Muscle of back (tissue), 13 donors: ENCODE measurements at places on chromosomes 16 and 17.

DNA sequence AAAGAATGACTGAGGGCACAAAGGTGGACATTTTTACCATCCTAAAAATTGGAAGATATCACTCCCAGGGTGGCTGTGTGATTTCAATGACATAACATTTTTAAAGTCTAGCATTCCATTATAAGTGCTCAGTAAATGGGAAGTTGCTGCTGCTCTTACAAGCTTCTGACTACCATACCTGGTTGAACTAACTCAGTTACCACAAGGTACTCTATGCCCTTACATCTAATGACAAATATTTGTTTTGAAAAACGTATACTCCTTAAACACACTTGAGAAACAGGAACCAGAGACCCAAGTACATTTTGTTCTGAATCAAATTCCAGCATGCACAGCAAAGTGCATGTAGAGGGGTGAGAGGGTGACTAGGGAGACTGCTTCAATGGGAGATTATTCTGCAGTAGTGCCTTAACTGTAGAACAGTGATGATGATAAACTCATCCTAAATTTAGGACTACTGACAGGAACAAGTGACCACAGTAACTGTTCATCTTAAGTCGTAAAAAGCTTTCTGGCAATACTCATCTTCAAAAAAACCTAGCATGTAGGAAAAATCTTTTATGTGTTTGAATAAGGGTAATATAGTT lies 83.5 kb downstream of the KANSL1 start:
- DNase-seq, result no peak

- no peak for DNase-seq
Observed at GRCh38 chr17:13140750-13141149, 122.9 kb upstream of the ELAC2 start.

DNA sequence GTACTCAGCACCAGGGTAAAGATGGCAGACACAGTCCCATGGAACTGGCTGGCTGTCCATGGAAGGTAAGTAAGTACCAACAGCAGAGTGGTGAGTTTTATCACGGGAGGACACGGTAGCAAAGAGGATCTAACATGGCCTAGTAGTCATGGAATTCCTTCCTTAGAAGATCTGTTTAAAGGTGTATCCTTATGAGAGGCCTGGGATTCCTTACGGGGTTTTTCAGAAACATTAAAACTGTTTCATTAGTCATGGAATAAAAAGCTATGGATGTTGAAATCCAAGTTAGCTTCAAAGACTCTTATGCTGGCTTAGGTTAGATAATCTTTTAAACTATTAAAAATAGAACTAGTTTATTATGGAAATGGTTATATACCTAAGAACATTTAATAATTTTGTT lies 7.4 kb downstream of the FTO start:
- DNase-seq, result no peak

DNA sequence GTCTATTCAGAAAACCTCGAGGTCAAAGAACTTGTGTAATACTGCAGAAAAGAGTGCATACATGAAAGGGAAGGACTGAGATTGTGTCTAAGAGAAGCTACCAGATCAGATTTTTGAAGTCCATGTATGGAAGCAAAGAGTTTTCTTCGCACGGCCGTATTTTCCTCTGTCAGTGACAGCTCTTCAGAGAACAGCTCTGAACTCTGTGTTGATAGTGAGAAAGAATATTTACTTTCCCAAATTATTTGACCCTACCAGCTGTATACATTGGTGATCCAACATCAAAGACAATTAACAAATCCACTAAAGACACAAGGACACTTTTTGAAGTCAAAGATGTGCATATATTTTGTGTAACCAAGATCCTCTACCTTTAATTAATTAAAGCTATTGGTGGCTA lies 107.8 kb upstream of the PSMD7 start:
- no peak for DNase-seq

GRCh38 chr17:60345233-60345632 lies 46.7 kb downstream of the USP32 start:
- DNase-seq, result no peak

DNA sequence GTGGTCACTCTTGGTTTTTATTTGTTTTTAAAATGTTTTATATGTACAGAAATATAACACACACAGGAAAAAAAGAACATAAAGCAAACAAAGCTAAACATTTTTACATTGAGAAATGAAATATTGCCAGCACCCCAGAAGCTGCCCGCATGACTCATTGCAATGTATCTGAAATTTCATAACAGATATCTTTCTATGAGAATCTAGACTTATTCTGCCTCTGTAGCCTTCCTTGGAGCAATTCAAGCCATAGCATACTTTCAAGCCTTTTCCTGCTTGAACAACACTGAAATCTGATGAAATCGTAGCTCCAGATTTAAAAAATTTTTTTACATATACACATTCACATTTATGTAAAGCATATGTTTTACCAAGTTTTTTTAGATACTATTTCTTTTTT lies 86.9 kb downstream of the RBBP6 start:
- DNase-seq, result no peak

DNA sequence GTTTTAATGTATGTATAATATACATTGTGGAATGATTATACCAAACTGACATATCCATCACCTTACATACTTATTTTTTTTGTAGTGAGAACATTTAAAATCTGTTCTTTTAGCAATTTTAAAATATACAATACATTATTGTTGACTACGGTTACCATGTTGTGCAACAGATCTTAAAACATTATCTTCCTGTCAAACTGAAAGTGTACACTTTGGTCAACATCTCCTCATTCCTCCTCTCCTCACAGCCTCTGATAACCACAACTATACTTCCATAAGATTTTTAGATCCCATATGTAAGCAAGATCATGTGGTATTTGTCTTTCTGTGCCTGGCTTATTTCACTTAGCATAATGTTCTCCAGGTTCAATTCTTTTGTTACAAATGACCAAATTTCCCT lies 7.5 kb upstream of the DNAJA2 start:
- DNase-seq, result no peak

- no peak for DNase-seq
Observed at GRCh38 chr16:30335598-30336474, 19.3 kb downstream of the CD2BP2 start.

- no peak for DNase-seq
Observed at GRCh38 chr17:4520060-4520893, 21.6 kb downstream of the SPNS2 start.

DNA sequence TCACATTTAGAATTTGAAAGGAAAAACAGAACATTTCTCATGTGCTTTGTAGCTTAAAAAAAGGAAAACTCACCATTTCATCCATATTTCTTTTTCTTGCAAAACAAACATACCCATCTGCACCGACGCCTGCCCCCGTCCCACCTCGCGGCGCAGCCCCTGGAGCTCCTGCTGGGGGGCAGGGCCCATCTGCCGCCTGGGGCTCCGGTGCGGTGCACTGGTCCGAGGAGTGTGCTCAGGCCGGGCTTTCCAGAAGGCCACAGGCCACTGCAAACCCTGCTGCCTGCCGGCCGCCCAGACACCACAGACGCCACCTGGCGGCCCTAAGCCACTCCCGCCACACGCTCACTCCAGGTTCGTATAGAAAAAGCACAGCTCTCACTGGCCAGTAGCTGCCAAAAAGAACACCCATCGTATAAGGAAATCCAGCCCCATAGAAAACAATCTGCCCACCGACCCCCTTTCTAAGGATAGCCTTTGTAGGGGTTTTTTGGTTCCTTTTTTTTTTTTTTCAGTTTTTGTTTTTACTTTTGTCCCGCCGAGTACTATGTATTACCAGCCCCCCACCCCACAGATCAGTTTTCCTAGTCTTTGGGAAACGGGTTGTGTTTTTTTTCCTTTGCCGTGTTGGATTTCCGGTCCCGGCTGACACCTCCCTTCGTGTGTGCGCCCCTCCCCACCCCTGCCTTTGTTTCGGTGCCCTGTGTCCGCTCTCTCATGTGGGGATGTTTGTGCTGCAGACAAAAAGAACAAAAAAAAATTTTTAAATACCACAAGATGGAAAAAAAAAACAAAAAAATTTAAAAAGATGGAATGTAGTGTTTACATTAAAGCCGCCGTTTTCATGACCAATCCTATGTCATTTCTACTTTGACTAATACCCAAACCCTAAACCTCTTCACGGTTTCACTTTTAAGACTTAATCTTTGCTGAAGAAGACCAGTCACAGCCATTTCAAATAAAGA lies 68.8 kb downstream of the AMFR start:
- peak; percentile 79 for DNase-seq

DNA sequence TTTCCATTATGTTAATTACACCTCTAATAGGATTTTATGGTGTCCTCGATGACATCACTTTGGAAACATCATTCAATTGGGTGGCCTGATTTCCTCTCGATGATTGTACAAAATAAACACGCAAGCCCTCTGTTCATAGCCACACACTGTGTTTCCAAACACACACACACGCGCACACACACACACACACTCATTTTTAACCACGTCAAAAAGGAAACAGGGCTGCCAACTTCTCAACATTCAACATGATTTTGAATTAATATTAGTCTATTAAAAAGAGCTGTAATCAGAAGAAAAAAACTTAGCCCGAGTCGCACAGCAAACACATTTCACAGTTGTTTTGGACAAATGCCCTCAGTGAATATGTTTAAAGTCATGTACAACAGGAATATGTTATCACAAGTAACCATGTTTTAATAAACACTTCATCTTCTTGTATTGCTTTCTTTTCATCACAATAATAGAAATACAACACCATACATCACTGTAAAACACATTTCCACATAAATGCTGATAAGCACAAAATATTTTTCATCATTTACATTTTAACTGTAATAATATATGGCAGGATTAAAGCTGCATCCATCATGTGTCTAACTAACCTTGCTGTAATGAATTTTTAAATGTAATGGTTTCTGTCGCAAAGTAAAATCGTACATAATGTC lies 219.1 kb upstream of the IRX3 start:
- DNase-seq, result no peak

GRCh38 chr16:25013751-25014499 lies 1.2 kb downstream of the ARHGAP17 start:
- DNase-seq, result no peak

GRCh38 chr16:27058299-27058698 lies 8.4 kb upstream of the C16orf82 start:
- DNase-seq, result no peak
